ENCODE measurements at places on chromosomes 4 and X. TPM values are rescaled to one million over a fixed set of nuclear protein-coding genes. Genes with fewer than 3 reads are reported as not detected.

Gene GPC4
- not detected for total RNA-seq

Gene C4orf36
- total RNA-seq, result 0.61 TPM

Gene PDLIM3
- not detected for total RNA-seq

Gene SLC7A11
- 3.2 TPM for total RNA-seq

Gene IQSEC2
- total RNA-seq, result 0.74 TPM

Gene SASH3
- 126 TPM for total RNA-seq

Gene ABLIM2
- 0.63 TPM for total RNA-seq

Gene KLB
- not detected for total RNA-seq

Gene ZAR1
- not detected for total RNA-seq

Gene NCAPG
- total RNA-seq, result 79.8 TPM

Gene VCX3B
- total RNA-seq, result not detected

Gene CCDC110
- 0.26 TPM for total RNA-seq

Gene CHRDL1
- not detected for total RNA-seq

Gene DUSP9
- total RNA-seq, result 0.12 TPM
